ENCODE measurements at places on chromosomes 1 and 21.

- DNase-seq = no peak
These were observed 75.2 kb upstream of the LRRN2 start for GRCh38 chr1:204760757-204761156.

GRCh38 chr1:201785291-201785690, 43.7 kb upstream of the IPO9 start:
- no peak for DNase-seq

DNA sequence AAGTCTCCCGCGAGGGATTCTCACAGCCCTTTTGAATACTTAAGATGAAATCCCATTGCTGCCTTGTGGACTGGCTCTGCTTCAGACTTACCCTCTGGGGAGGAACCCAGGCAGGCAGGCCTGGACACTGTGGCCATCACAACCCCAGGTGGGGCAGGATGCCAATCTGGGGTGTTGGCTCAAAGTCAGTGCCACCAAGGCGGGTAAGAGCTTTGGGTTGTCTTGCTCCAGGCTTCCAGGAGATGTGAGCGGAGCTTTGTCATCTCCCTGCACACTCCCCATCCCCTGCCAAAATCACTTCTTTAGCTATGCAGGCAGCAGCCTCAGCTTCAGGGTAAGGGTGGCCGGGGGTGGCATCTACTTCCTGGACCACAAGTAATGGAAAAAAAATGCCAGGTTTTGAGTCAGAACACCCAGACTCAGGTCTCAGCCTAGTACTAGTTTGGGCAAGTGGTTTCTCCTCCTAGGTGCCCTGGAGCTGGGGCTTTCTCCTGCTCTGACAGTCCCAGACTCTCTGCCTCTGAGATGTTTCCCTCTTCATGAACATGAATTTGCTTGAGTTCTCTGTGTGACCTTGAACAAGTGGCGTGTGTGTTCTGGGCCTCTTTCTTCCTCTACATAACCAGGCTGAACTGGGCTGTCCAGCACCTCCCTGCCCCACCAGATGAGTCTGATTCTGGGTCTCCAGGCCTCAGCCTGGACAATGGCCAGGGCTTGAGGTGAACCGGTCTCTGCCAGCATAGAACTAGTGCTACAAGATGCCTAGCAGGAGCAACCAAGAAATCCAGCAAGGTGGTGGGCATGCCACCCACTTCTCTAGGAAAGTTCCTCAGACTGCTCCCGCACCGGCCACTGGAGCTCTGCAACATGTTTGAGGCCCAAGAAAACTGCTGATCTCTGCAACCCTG, 65.4 kb downstream of the VWA5B1 start:
- DNase-seq = peak; percentile 14

GRCh38 chr1:83571536-83571935, 427.4 kb downstream of the TTLL7 start:
- DNase-seq = no peak

DNA sequence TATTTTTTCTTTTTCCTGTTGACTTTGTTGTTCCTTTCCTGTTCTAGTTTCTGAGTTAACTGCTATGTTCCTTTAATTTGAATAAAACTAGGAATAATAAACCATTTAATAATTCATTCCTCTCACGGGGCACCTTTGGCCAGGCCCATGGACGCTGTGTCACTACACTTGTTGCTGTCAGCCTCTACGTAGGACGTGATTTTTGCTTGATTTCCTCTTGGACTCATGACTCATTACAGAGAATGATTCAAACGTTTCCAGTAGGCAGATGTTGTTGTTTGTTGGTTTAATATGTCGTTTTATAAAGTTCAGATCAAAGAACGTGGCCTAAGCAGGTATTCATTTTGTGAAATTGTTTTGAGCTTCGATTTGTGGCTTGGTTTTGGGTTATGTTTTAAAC, 9.1 kb upstream of the SLC19A1 start:
- peak; percentile 87 for DNase-seq

- peak; percentile 85 for DNase-seq
These were observed 21.6 kb upstream of the TRAF5 start for GRCh38 chr1:211305044-211305443.

DNA sequence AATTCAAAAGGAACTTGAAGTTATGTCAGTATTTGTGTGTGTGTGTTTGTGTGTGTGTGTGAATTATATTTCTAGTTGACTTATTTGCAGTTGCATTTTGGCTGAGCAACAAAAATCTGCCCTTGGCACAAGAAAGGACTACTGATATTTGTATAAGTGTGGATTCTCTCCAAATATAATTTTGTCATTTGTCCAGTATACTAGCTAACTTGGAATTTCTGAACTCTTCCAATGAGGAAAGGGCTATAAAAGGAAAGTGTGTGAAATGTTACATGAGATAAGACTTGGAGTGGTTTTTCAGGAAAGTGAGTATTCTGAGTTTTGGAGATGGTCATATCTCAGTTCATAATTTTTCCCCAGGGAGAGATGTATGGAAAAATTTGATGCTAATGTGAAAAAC, 1384.1 kb upstream of the B3GALT2 start:
- no peak for DNase-seq

DNA sequence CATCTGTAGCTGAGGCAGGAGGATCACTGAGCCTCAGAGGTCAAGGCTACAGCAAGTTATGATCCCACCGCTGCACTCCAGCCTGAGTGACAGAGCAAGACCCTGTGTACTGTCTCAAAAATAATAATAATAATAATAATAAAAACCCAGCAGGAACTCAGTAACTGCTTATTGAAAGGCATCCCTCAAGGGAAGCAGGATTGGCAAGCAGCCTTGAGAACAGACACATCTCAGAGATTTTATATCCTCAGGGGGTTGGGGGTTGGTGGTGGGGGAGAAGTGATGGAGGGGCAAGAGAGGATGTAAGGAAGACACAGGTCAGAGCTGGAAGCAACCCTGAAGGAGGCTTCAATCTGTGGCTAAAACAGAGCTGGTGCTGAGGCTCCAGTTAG, 29.6 kb downstream of the GNB1 start:
- no peak for DNase-seq

GRCh38 chr21:46636181-46636512, 673 bp downstream of the PRMT2 start:
- no peak for DNase-seq

GRCh38 chr21:31967334-31967733, 94.5 kb downstream of the HUNK start:
- DNase-seq = no peak

GRCh38 chr21:16713331-16714117, 799.3 kb upstream of the CXADR start:
- DNase-seq = no peak

- no peak for DNase-seq
These were observed 1.3 kb upstream of the C1orf226 start for GRCh38 chr1:162380061-162380846.
